ENCODE measurements at places on chromosomes 12 and 14.

GRCh38 chr14:50622978-50623377 is 45.1 kb downstream of the SAV1 start:
- H3K4me3 ChIP-seq = no peak overlapping the region
- no peaks in the 10 kb centered on the region for H3K4me1 ChIP-seq
- DNase-seq = no peak
- H3K27ac ChIP-seq = no peak overlapping the region
- H3K27me3 ChIP-seq = no peaks in the 10 kb centered on the region

DNA sequence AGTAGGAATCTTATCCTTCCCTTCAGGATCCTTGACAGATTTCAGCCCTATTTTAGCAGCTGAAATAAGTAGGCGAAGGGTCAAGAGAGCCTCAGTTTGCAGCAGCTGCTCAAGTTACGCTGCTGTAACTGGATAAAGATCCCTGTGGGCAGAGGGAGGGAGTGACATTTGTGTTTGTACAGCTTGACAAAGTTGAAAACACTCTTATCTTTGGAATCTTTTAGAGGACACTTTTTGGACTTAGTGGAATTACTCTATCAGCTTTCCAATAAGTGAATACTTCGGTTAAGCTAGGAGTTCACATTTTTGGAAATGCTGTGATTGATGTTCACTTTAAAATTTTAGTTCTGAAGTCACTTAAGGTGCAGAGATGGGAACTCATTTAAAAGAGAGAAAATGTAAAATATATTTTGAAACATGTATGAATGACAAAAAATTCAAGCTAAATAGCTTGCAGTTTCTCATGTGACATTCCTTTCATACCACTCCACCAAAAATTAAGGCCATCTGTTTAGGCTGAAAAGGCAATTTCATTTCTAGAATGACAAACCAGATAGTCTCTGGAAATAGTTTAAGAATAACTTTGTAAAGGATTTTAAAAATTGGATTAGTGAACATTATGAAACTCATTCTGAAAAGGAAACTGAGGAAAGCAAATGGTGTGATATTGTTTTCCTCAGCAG is 55.2 kb downstream of the SLC38A4 start:
- no peak overlapping the region for H3K27ac ChIP-seq
- H3K4me3 ChIP-seq = no peak overlapping the region
- no peaks in the 10 kb centered on the region for H3K27me3 ChIP-seq
- DNase-seq = no peak
- no peaks in the 10 kb centered on the region for H3K36me3 ChIP-seq

DNA sequence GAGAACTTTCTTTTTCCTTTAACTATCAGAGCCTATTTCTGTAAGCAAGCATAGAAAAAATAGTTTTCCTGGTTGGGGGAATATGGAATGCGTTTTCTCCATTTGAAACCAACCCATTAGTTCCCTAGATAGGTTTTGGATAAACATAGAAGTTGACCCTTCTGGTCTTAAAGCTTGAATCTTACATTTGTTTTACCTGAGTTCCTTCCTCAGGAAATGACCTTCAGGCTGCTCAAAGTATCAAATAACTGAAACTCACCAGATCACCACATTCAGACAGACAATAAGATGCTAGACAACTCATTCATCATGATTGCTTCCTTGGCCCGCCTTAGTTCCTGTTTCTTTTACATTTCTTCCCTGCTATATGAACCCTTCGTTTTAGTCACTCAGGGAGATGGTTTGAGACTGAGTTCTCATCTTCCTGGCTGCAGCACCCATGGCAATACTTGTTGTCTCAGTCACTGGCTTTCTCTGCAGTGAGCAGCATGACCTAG is 52.2 kb downstream of the LRP6 start:
- no peaks in the 10 kb centered on the region for H3K36me3 ChIP-seq
- no peaks in the 10 kb centered on the region for H3K4me1 ChIP-seq
- H3K4me3 ChIP-seq = no peak overlapping the region
- no peak for DNase-seq
- H3K27me3 ChIP-seq = no peaks in the 10 kb centered on the region
- H3K27ac ChIP-seq = no peak overlapping the region

DNA sequence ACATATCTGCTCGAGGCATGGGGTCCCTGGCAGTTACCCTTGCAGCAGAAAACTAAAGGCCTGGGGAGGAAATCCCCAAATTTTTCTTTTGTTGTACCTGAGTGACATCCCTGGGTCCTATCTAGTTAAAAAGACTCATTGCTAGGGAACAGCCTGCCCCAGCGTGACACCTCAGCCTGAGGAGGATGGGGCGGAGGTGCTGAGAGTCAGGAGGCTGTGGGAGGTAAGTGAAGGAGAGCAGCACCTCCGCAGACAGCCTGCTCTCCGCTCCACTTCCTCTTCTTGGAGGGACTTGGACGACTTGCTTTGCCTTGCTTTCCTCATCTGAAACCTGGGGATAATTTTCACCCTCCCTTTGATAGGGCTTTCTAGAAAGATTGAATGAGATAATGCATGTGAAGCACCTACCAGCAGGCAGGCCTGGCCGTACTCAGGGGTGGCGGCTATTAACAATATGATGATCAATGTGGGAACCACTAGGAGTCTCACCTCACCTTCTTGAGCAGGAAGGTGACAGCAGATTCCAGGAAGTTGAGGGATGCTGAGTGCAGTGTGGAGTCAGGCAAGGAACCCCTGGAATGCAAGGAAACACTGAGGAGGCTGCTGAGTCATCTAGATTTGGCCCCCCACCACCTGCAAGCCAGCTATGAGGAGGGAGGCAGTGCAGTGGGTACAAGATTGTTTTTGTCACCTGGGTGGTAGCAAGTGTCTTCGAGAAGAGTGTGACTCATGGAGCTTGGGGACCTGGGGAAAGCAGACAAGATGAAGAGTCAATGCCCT is 23.2 kb downstream of the UBE3B start:
- H3K27me3 ChIP-seq = no peaks in the 10 kb centered on the region
- no peak overlapping the region for H3K27ac ChIP-seq
- H3K4me1 ChIP-seq = no peaks in the 10 kb centered on the region
- no peak for DNase-seq

DNA sequence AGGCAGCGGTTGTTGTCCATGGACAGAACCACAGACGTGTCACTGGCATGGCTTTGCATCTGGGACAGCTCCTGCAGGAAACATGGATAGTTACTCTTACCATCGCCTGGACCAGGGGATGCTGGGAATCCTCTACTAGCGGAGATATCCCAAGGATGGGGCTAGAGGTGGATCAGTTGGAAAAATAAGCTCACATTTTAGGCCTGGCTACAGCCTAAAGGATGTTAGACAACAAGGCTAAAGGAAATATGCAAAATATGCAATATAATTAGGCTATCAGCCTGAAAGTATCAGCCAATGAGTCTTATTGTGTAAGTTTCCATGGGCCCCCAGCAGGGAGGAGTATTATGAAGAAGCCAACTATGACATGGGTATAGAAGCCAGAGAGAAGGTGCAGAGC is 5.0 kb downstream of the KRT76 start:
- H3K27ac ChIP-seq = no peak overlapping the region
- H3K36me3 ChIP-seq = no peaks in the 10 kb centered on the region
- H3K27me3 ChIP-seq = no peaks in the 10 kb centered on the region

- peak overlapping the region; percentile 29 for H3K4me3 ChIP-seq
- no peaks in the 10 kb centered on the region for H3K27me3 ChIP-seq
- no peaks in the 10 kb centered on the region for H3K36me3 ChIP-seq
- peaks cover 13% of the 10 kb centered on the region for H3K4me1 ChIP-seq
Observed at GRCh38 chr14:92568621-92569479, 55.3 kb downstream of the RIN3 start.

DNA sequence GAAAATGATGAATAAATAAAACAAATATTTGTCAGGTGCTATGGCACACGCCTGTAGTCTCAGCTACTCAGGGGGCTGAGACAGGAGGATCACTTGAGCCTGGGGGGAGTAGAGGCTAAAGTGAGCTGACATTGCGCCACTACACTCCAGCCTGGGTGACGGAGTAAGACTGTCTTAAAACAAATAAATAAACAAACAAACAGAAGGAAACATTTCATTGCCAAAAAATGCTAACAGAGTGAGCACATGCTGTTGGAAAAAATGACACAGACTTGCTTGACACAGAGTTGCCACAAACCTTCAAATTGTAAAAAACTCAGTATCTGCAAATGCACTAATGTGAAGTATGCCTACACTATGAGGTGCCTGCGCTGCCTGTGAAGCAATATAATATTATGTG is 50.8 kb upstream of the AP4S1 start:
- H3K4me3 ChIP-seq = no peak overlapping the region
- H3K36me3 ChIP-seq = no peaks in the 10 kb centered on the region
- H3K4me1 ChIP-seq = peaks cover 9% of the 10 kb centered on the region
- no peaks in the 10 kb centered on the region for H3K27me3 ChIP-seq

- H3K4me1 ChIP-seq = no peaks in the 10 kb centered on the region
- H3K36me3 ChIP-seq = no peaks in the 10 kb centered on the region
Observed at GRCh38 chr12:54680374-54680773, 32.2 kb upstream of the DCD start.
